NCI-H524 (cell line): ENCODE measurements at places on chromosomes 7 and 10.
A peak's percentile ranks its signal among the peaks of the same experiment; 100 is the strongest.

GRCh38 chr7:277228-277627 is 12.7 kb upstream of the FOXL3 start:
- DNase-seq = no peak

DNA sequence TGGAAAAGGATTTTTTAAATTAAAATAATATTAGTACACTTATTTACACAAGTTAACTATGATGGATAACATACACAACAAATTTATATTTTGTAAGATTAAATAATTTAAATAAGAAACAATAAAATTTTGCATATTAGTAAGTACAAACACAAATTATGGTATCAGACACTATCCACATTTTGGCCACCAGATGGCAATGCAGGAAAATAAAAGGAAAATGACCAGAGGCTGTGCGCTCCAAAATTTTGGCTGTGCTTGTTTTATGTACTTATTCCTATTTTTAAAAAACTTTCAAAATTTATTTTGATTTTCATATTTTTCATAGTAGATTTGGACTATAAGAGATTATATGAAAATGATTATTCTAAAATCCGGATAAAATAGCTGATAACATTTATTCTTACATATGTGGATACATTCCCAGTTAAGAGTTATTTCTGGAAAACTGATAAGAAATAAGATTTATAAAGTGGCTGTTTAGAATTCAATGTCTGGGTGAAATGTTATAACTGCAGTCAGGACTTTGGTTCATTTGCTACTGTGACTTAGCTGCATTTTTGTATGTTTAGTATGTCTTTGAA is 274.7 kb upstream of the HGF start:
- peak; percentile 46 for DNase-seq

- no peak for DNase-seq
Measured at GRCh38 chr7:99748846-99749579, 14.0 kb upstream of the CYP3A7 start.

GRCh38 chr10:74307061-74307651 is 156.1 kb downstream of the ADK start:
- no peak for DNase-seq

DNA sequence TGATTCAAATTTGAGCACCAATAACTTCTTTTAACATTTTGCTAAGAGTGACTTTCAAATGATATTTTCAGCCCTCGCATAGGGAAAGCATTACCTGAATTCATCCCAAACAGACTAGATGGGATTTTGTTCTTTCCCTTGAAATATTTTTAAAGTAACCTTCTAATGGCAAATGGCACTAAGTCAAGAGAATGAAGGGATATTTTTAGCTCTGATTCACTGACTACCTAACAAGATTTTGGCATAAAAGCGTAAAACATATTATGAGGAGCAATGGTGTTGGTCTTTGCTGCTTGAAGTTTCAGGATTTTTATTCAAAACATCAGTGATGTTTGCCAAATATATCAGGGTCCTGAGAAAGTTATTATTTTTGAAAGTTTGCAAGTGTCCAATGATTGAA is 290.3 kb downstream of the CDK14 start:
- DNase-seq = no peak

DNA sequence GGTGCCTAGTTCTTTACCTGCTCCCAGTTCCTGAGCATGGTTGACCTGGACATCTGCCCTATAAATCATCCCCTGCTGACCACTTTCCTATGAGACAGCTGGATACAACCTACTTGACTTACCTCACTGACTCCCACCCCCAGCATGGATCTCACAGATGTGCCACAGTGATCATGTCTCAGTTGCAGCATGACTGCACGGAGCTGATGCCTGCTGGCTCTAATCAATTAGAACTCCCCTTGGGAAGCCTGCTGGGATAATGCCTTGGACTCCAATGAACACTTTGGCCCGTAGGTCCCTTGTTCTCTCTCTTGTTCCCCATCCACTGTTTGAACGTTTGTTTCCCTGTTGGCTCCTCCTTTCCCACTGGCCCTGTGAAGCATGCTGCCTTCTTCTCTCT is 271.2 kb upstream of the IGFBP3 start:
- no peak for DNase-seq
